ENCODE measurements at places on chromosomes 4 and X.

- no peak for DNase-seq
Observed at GRCh38 chrX:9352694-9353411, 112.0 kb upstream of the TBL1X start.

DNA sequence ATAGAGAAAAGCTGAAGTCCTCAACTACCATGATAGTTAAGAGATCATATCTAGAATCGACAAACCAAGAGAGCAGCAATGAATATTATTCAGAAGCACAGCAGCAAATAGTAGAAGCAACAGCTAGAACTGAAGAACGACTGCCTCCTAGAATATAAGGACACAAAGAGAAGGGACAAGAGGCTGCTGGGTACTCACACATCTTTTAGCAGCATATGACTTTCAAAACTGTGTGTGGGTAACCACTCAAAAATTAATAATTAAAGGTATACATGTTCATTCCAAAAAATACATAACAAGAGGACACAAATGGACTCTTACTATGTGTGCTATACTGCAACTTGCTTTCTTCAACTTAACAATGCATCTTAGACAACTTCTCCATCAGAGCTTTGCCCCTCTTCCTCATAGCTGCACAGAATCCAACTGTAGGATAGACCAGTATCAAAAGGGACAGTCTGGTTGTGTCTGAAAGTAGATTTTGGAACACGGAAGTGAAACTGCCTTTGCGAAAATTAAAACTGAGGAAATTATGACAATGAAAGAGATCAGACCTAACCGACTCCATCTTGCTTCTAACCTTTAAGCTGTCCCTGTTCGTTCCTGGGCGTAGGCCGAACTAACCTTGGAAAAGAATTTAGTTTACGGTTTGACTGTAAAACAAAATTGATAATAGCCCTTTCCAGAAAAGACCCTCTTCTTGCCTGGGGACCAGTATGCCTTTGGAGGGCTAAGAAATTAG lies 125.7 kb downstream of the SH3KBP1 start:
- no peak for DNase-seq

GRCh38 chrX:80513625-80514024 lies 93.4 kb downstream of the TENT5D start:
- no peak for DNase-seq

- DNase-seq: no peak
Observed at GRCh38 chr4:6331018-6331417, 61.4 kb downstream of the WFS1 start.
